ENCODE measurements at places on chromosomes 2 and 18.

GRCh38 chr18:60090170-60090569, 190.4 kb downstream of the PMAIP1 start:
- DNase-seq, result no peak

DNA sequence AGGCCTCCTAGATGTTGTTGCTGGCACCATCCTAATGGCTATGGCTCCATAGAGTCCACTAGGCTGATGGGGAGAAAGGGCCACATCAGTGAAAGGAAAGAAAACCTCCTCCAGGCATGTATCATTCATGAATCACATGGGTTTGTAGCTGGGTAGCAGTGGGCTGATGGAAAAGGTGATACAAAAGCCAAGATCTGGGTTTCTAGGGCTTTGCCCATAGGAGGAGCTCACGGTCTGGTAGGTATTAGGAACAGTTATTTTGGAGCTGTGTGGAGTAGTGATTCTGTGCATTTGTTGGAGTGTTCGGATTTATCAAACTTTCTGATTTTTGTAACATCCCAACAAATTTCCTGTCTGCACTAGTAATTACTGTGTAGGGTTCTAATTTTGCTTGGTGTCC, 259.2 kb downstream of the SLC4A3 start:
- no peak for DNase-seq

- DNase-seq, result no peak
Observed at GRCh38 chr2:4300616-4301015, 597.2 kb downstream of the DCDC2C start.

- DNase-seq, result no peak
Observed at GRCh38 chr2:37190290-37190689, 1.8 kb upstream of the SULT6B1 start.

GRCh38 chr18:54060343-54061005, 164.0 kb downstream of the MBD2 start:
- DNase-seq, result no peak

DNA sequence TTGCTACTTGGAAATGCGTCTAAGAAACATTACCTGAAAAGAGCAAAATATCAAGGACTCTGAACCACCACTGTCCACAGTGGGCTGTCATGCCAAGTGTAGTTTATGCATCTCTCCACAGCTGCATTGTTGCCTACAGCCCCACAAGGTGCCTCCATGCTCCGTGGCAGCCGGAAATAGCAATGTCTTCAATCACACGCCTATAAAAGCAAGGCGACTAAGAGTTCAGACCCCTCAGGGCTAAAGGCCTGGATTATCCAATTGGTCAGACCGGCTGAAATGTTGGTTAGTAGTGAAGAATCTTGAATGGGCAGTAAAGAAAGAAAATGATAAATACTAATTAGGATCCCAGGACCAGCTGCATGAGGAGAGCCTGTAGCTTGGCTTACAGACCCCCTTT, 114.0 kb upstream of the SLC35G4 start:
- DNase-seq, result no peak

DNA sequence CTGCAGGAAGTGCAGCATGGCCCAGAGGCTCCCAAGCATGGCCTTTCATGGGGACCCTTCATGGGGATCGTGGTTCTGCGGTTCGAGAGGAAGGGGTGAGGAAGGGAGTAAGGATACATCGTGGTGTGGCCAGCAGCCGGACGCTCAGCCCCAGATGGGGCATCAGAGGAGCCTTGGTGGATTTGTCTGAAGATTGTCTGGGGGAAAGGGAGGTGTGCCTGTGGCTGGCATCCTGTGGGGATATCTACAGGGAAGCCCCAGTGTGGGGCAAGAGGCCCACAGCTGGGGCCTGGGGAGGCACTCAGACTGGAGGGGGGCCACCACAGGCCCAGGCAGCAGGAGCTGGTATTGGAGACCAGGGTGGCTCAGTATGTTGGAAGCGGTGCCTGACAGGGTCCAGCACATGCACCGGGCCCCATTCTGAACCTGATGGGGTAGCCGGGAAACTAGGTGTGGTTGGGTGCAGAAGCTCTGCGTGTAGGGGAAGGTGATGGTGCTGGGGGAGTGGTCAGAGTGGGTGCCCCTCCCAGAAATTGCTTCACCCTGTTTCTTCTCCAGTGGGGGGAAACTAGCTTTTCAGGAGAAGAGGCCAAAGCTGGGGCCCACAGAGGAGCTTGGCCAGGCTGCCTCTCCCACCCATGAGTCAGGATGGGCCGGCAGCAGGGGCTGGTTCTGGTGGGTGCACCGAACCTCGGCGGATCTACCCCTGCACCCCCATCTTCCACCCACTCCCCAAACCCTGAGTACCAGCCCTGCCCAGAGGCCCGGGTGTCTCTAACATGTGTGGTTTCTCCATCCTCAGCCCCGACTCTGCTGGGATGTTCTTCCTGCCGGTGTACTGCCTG, 274.4 kb upstream of the HDAC4 start:
- no peak for DNase-seq

- no peak for DNase-seq
Observed at GRCh38 chr2:47069628-47070154, 85.4 kb downstream of the STPG4 start.

GRCh38 chr2:232634206-232635150, 1.1 kb downstream of the EFHD1 start:
- no peak for DNase-seq

GRCh38 chr18:54218299-54218698, 6.2 kb downstream of the MBD2 start:
- no peak for DNase-seq

- DNase-seq, result no peak
Observed at GRCh38 chr2:162477011-162477410, 133.1 kb downstream of the GCA start.

- no peak for DNase-seq
Observed at GRCh38 chr2:39283561-39283960, 39.8 kb upstream of the CDKL4 start.

DNA sequence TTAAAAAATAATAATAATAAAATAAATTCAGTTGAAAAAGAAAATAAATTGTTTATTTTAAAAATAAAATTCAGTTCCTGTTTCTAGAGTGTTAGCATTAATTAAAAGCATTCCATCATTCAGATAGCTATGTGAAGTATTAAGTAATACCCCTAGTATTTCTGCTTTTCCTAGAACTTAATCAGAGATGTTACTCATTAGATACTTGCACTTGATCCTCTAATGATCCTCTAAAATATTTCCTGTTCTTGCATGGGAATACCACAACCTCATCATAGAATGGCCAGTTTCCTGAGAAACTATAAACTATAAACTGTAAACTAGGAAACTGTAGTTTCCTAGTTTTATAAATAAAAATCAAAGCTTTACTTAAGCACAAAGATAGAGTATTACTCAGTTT, 11.1 kb upstream of the CNNM3 start:
- DNase-seq, result no peak

DNA sequence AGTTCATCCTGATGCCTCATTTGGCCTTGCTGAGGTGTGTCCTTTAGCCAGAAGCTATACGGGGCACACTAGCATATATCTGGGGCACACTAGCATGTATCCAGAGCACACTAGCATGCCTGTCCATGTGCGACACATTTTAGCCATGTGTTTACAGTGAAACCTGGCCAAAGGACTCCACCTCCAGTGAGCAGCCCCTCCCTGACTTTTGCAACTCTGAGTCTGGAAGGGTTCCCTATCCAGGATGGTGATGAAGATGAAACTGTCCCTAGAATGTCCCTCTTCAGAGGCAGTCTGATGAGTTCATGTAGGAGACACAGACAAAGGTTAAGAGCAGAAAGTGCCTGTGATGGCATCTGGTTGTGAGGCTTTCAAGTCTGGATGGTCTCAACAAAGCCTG, 61.4 kb upstream of the LGALSL start:
- no peak for DNase-seq

DNA sequence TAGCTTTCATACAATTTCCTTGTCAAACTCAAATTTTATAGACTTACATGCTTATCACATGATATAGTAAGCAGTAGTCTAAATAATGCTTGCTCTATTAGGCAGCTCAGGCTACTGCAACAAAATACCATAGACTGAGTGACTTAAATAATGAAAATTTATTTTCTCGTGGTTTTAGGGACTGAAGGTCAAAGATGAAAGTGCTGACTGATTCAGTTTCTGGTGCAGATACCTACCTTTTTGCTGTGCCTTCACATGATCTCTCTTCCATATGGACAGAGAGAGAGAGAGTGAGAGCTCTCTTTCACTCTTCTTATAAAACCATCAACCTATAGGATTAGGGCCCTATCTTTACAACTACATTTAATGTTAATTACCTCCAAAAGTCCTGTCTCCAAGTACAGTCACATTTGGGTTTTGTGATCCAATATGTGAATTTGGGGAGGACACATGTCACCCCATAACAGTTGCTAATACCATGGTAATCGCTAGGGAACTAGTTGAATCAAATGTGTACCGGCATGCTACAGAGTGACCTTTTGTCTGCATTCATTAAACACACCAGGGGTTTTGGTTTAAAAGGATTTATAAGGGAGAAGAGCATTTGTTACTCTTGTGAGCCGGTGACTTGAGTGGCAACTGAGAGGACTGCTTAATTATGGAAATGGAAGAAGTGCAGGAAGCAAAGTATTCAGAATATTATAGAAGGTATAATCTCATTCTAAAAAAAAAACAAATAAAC, 723.4 kb upstream of the LRRTM4 start:
- DNase-seq, result no peak

DNA sequence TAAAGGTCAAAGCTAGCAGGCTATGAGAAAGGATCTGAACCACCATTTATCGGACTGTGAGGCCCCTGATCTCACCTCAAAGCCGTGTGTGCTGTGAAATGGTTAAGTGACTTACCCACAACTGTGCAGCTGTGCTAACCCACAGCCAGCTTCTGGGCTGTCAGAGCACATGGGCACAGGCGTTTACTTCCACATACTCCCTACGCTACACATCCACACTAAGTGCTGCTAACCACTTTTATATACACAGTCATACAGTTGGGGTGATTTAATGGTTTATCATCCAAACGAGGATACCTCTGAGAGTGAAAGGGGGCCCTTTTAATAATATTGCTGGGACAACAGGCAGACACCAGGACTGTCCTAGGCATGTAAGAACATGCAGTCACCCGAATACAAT, 37.3 kb downstream of the CYRIA start:
- DNase-seq, result no peak

- DNase-seq, result no peak
Observed at GRCh38 chr2:174959787-174960186, 45.4 kb downstream of the CHN1 start.

- DNase-seq, result no peak
Observed at GRCh38 chr18:63213936-63214671, 105.5 kb downstream of the BCL2 start.

DNA sequence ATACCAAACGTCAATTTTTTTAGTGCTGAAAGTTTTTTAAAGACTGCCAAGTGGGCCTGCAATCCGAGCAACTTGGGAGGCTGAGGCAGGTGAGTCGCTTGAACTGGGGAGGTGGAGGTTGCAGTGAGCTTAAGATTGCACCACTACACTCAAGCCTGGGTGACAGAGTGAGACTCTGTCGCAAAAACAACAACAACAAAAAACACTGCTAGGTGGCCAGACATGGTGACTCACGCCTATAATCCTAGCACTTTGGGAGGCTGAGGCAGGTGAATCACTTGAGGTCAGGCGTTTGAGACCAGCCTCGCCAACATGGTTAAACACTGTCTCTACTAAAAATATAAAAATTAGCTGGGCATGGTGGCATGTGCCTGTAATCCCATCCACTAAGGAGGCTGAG, 202.8 kb upstream of the COPS8 start:
- no peak for DNase-seq

DNA sequence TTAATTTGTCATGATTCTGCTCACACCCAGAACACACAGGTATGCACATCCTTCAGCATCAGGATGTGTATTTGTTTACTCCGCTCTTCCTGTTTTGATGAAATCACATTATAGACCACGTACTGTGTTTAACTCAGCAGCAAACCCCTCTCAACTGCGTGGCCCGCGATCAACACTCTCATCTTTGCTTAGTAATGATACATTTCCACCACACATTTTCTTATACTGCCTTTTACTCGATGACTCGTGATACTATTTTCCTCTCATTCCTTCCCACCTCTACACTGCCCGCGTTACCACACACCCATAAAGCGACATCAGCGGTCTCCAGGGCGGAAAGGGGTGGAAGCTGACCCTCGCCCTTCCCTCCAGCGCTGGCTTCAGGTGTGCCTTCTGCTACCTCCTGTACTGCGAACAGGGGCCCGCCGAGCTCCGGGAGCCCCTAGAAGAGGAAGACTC, 1.3 kb downstream of the NETO1 start:
- DNase-seq, result no peak

DNA sequence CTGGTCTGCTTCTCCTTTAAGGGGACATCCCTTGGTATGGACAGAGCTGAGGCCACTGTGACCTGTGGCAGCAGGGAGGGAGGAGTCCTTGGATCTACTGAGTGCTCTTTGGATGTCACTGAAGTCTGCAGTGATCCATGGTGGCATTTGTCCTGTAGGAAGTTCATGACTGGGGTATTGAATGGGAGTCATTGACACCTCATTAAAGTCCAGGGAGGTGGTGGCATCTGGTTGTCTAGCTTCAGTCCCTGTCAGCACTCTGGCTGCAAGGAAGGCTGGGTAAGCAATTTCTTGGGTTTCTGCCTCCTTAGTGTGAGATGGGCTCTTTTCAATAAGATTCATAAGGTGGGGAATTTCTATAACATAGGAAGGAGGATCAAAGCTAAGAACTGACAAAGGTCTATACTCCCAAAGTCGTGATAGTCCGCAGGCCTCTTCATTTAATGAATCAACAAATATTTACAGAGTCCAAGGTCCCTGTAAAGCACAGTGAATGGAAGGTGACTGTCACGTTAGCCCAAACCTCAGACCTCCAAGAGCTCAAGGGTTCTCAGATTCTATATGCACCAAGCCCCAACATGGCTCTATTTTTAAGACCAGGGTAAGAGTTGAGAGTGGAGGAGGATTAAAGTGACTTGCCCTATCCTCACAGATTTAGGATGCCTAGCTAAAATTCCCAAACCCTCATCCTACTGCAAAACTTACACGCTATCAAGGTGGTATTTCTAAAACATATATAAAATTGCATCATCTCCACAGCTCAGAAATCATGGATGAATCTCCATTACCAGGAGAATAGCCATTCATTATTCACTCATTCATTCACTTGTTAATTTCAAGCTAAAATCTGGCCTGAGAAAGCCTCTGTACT, 40.2 kb downstream of the THNSL2 start:
- no peak for DNase-seq

- no peak for DNase-seq
Observed at GRCh38 chr2:228466851-228467250, 285.4 kb upstream of the SPHKAP start.

DNA sequence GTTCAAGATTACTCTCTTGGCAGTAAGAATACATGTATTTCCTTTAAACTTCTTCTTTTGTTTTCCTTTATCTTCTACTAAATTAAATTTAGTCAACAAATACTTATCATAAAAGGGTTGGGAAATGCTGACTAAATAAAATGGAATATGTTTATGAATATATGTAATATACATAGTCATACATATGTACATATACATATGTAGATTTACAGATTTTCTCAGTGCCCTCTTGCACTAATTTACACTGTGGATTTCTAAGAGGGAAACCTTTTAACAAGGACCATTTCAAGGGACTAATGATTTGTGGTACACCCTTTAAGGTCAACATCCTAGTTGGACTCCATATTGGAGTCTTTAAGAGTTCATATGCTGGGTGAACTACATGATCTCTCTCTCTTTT, 37.2 kb downstream of the FAM98A start:
- no peak for DNase-seq

- no peak for DNase-seq
Observed at GRCh38 chr2:45000341-45000901, 8.8 kb downstream of the SIX2 start.

Measured in NCI-H1930 (cell line).